Heart right ventricle (tissue), 16 donors: ENCODE measurements at places on chromosomes 3 and 15. TPM values are rescaled to one million over a fixed set of nuclear protein-coding genes. Genes with fewer than 3 reads are reported as not detected.

CEP152 gene
- 1.1 TPM for total RNA-seq

PPM1L gene
- total RNA-seq, result 35.5 TPM

GP9 gene
- total RNA-seq, result not detected

MAP6D1 gene
- total RNA-seq, result 1.0 TPM

PRSS50 gene
- 0.36 TPM for total RNA-seq

MYO5C gene
- total RNA-seq, result 2.5 TPM

- no peak for DNase-seq
Observed at GRCh38 chr15:97479957-97480356, 480.5 kb upstream of the ARRDC4 start.

DNA sequence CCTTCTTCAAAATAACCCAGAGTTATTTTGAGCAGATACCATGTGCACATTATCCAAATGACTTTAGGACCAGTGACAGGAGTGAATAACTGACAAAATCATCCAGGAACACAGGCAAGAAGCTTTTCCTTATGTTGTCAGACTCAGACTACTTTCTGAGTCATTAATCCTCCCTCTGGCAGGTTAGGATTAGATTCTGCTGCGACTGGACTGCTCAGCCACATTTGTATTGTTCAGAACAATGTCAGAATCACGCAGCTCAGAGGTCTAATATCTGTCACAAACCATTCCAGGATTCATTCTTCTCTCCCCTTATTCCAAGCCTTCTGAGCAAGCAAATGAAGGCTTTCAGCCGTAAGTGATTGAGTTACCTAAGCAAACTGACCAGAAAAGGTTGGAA, 34.8 kb upstream of the FAM174B start:
- no peak for DNase-seq

DNA sequence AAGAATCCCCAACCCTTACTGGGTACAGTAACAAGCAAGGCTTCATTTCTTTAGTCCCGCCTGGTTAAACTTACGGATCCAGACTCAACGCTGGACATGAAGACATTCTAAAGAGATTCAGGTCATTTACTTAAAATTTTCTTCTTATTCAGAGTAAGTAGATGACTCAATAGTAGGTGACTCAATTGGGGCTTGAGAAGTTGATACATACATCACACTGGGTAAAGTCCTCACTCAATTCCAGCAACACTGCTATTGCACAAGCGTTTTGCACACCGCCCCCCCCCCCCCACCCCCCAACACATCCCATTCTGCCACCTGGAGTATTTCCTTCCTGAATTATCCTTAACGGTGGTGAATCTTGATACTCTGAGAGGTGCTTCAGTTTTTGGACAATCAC, 610.0 kb downstream of the FOXP1 start:
- no peak for DNase-seq

- DNase-seq, result no peak
Observed at GRCh38 chr3:89699771-89700170, 592.4 kb downstream of the EPHA3 start.

DNA sequence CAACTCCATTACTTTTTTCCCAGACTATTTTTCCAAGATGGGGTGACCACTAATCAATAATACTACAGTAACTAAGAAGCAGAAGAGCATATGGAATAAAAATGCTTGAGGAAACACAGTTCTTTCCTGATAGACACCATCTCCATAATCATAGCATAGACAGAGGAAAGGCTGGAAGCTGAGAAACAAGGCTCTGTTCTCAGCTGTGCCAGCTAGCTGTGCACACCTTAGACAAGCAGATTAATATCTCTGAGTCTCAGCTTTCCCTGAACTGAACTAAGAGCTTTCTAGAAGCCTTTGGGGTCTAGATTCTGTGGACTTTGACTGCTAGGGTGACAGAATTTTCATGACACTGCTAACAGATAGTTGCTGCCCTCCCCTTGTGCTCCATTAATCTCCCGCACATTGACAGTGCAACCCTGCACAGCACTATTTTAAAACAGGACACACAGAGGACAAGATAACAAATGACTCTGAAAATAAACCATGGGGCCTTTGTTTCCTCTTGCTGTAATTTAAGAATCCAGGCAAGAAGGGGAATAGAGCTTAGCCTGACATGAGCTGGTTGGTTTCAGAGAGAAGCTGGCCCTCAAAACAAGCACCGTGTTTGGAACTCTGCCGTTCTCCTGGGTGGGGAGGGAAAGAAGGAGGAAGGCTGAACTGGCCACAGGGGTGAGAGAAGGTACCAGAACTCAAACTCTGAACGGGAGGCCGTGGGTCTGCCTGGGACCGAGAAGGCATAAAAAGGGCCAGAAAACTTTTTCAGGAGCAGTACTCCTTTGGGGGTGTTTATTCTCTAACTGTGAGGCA, 67.4 kb downstream of the ATP13A5 start:
- no peak for DNase-seq

GRCh38 chr3:29870136-29870535, 589.3 kb downstream of the RBMS3 start:
- no peak for DNase-seq

GRCh38 chr3:195542316-195542697, 818 bp downstream of the PPP1R2 start:
- DNase-seq, result no peak

DNA sequence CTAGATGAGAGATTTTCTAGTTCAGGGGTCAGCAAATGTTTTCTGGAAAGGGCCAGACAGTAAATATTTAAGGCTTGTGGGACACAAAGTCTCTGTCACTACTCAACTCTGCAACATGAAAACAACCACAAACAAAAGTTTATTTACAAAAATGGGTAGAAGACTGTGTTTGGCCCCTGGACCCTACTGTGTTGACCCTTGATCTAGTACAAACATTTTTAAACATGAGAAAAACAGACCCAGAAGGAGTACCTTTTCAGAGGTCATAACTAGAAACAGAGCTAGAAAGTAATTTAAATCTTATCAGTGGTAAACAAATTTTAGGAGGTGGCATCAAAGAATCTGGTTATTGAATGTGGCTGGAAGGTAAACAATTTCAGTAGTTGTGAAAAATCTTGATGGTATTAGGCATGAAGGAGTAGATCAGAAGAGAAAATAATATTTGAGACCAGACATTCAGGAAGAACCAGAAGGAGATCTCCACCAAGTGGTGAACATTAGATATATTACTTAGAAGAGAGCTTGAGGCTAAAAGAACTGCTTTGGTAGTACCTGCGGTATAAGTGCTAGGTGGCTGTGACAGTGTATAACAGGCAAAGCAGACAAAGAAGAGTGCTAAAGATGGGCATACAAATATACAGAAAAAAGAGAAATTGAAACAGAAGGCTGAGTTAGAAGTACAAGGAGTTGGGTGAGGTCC, 101.7 kb downstream of the NR1I2 start:
- DNase-seq, result no peak

- no peak for DNase-seq
Observed at GRCh38 chr3:82939491-82940097, 1178.1 kb upstream of the GBE1 start.

DNA sequence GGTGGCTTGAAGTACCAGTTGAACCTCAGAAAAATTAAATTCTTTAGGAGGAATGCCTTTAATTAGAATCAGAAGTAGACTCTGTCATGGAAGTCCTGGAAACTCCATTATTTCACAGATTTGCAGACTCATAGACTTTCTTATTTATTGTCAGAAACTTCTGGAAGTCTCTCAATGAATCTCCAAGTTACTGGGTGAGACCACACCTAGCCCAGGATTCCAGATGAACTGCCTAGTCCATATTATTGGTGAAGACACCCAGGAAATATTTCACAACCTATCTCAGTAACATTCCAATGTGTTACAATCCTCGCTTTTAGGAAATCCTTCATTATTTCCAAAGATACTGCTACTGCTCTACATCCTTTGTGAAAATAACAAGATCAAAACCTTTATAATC, 6.5 kb upstream of the THBS1 start:
- DNase-seq, result no peak

GRCh38 chr3:124680521-124680920, 49.7 kb upstream of the UMPS start:
- no peak for DNase-seq

DNA sequence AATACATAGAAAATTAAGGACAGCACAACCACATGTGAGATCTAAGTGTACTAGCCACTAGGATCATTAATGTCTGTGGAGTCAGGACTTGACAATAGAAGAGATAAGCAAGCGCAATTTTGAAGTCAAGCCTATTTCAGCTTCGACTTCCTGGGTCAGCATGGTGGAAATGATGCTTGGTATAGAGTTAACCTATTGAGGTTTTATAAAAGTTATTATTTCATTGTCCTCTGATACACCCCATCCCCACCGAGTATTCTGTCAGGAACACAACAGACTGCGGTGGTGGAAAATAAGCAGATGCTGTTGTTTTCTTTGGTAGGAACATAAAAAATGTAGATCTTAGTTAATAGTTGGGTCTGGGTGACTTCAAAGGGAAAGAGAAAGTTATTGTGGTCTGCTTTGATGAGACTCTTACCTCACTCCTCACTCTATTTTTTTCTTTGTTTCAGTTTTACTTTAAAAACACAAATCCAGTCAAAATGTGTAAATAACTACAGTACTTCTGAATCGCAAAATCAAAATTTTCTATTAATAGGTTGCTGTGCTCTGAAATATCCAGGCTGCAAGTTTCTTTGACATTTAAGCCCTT, 82.1 kb downstream of the IL5RA start:
- no peak for DNase-seq

- DNase-seq, result no peak
Observed at GRCh38 chr3:184683900-184684560, 27.8 kb downstream of the MAGEF1 start.

GRCh38 chr3:117750674-117751269, 1041.2 kb downstream of the TUSC7 start:
- DNase-seq, result no peak

GRCh38 chr15:42140383-42141070, 15.9 kb downstream of the PLA2G4F start:
- DNase-seq, result no peak
